ENCODE measurements at places on chromosomes 13 and 19.

GRCh38 chr19:12783291-12783848 is 7.9 kb upstream of the JUNB start:
- DNase-seq, result no peak

GRCh38 chr13:75505327-75505726 is 23.4 kb upstream of the TBC1D4 start:
- DNase-seq, result peak; percentile 99

GRCh38 chr13:111961236-111961635 is 105.7 kb upstream of the SOX1 start:
- no peak for DNase-seq

- DNase-seq, result no peak
These were observed 2278.0 kb upstream of the PCDH20 start for GRCh38 chr13:63693696-63694095.

- DNase-seq, result no peak
These were observed 158.7 kb downstream of the IRS2 start for GRCh38 chr13:109627649-109628048.

- no peak for DNase-seq
These were observed 75.4 kb upstream of the ZNF30 start for GRCh38 chr19:34851277-34851804.

GRCh38 chr13:33188093-33188882 is 97.3 kb downstream of the STARD13 start:
- DNase-seq, result no peak

DNA sequence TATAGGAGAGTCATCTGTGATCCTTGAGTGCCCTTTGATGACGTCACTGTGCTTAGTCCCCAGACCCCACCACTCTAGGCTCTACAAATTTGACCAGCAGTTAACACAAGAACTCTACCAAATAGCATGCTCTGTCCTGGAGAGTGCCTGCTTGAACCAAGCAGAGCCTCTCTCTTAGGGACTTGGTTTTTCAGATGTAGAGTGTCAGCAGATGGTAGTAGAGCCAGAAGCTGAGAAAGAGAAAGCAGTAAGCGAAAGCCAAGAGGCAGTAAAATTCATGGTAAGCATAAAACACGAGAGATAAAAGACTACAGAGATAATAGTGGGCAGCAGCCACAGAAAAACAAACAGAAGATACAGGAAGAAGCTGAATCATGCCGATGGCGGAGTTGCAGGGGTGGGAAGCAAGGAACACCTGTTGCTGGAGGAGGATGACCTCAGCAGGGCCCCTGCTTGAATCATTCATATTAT is 193.3 kb downstream of the SLC7A1 start:
- no peak for DNase-seq

DNA sequence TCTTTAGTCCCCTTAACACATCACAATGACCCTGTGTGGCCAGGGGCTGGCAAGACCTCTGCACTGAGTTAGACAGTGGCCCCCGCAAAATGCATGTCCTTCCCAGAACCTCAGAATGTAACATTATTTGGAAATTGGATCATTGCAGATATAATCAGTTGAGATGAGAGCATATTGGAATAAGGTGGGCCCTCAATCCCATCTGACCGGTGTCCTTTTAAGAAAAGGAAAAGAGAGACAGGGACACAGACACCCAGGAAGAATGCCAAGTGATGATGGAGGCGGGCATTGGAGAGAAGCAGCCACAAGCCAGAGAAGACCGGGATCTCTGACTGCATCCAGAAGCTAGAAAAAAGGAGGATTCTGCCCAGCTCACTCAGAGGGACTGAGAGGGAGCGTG is 1.8 kb downstream of the FAM187B start:
- DNase-seq, result no peak

GRCh38 chr19:45632468-45633196 is 6.6 kb downstream of the EML2 start:
- no peak for DNase-seq

DNA sequence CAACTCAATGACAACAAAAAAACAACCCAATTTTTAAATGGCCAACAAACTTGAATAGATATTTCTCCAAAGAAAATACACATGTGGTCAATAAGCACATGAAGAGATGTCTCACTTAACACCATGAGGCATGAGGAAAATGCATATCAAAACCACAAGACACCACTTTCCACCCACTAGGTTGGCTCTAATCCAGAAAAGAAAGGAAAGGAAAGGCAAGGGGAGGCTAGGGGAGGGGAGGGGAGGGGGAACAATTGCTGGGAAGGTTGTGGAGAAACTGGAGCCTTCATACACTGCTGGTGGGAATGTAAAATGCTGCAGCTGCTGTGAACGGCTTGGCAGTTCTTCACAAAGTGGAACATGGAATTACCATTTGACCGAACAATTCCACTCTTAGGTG is 854.3 kb downstream of the UQCRFS1 start:
- no peak for DNase-seq

- no peak for DNase-seq
These were observed 1075.0 kb downstream of the DIAPH3 start for GRCh38 chr13:59088716-59089115.

DNA sequence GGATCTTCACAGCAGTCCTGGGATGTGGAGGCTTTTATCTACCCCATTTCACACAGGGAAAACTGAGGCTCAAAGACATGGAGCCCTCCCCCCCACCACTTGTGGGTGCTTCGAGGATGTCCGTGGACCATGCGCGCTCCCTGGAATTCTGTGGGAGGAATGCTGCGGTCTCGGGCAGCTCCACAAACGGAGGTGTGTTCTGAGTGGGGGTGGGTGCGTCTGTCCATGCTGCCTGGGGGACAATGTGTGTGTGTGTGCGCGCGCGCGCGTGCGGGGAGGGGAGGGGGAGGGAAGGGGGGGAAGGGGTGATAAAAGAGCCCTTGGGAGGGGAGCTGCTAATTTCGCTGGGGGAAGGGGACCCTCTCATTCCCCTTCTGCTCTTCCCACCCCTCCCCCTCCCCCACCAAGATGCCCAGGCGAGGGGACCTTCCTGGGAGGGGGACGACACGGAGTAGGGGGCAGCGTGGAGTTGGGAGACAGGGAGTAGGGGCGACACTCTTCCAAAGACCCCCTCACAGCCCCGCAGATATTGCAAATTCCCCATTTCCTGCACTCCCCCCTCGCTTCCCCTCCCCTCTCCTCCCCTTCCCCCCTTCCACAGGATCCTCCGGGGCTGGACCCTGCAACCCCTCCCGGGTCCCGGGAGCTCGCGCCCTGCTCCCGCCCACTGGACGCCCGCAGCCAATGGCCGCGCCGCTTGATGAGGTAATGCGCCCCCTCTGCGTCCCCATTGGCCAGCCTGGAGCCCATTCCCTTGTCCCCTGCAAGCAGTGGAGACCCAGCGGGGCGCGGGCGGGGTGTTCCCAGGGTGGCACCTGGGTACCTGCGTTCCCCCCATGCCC is 18.9 kb upstream of the ZNRF4 start:
- DNase-seq, result no peak

DNA sequence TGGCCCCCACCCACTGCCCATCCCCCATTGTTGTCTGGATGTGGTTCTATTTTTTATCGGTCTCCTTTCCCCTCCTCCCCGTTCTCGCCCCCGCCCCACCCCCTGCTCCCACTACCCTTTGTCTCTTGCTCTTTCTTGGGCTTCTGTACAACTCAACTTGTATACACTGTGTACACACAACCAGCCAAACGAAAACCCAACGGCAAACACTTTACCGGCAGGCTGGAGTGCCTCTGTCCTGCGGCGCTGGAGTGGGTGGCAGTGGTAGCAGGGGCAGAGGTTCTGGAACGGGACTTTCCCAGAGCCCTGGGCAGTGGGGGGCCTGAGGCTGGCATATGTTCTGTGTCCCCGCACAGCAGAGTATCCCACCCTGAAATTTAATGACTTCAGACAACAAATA is 13.7 kb downstream of the RRAS start:
- no peak for DNase-seq

DNA sequence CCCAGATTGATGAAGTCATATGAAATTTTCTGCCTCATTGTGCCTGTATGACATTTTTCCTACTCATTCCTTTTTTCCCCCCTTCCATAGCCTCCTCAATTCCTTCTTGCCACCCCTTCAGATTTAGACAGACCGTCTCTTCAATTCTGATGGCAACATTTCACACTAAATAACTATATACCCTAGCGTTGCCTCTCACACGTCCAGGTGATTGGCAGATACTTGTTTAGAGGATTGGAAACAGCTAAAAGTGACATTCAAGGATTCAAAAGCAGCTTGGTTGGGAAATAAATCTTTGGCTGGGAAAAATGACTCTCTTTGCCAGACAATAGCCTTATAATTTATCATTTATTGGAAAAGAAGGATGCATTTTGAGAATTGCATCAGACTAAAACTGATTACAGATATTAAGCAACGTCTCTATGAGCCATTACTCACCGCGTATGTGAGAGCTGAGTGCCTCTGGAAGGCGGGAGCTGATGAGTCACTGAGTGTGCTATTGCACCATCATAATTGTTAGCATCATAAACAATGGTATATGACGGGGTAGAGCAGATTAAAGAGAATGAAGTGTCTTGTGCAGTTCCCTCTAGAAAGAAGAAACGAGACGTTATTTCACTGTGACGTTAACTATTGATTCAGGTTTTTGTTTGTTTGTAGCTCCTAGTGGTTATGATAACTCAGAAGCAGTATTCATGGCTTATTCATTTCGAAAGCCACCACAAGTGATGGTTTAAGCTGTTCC is 61.1 kb upstream of the FAM216B start:
- DNase-seq, result no peak

DNA sequence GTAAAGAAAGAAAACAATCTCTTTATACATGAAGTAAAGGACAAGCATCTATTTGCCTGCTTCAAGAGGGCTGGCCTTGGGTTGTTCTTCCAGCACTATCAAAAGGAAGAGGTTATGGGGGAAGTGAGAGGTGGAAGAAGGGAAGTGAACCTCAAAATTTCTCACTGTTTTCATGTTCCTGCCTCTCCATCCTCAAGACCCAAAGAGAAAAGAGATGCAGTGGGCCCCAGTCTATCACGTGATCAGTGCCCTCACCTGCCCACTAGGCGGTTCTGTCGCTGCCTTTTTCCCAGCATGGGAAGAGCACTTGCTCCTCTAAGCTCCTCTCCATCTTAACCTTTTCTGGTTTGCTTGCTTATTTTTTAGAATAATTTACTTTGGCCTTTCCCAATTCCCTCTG is 6.2 kb upstream of the USP12 start:
- DNase-seq, result no peak

DNA sequence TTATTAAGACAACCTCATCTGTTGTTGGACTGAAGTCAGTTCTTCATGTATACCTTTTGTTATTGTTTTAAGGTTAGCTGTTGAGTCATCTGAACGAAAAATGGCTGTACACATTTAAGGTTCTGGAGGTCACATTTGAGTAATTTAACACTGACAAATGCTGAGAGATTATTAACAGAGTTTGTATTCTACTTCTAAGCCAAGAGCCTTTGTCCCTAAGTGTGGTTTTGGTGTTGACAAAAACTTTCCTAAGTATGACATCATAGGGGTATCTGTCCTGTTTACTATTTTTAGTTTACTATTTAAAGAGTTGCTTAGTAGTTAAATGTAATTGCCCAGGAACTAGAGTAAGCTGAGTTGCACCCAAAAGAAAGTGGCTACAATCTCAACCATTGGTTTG is 71.9 kb downstream of the CDK8 start:
- no peak for DNase-seq

DNA sequence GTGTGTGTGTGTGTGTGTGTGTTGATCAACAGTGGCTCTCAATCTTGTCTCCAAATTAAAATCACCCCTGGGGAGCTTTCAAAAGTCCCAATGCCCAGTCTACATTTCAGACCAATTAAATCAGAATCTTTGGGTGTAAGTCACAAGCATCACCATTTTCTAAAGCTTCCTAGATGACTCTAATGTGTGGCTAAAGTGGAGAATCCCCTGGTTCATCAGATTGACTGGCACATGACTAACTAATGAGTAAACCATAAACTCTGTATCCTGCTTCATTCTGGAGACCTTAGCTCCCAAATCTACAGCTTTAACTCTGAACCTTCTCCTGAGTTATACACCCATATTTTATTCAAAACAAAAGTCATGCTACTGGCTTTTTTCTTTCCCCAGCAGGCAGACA is 131.3 kb downstream of the SUCLA2 start:
- DNase-seq, result no peak

GRCh38 chr13:30997697-30998096 is 65.2 kb downstream of the TEX26 start:
- no peak for DNase-seq

DNA sequence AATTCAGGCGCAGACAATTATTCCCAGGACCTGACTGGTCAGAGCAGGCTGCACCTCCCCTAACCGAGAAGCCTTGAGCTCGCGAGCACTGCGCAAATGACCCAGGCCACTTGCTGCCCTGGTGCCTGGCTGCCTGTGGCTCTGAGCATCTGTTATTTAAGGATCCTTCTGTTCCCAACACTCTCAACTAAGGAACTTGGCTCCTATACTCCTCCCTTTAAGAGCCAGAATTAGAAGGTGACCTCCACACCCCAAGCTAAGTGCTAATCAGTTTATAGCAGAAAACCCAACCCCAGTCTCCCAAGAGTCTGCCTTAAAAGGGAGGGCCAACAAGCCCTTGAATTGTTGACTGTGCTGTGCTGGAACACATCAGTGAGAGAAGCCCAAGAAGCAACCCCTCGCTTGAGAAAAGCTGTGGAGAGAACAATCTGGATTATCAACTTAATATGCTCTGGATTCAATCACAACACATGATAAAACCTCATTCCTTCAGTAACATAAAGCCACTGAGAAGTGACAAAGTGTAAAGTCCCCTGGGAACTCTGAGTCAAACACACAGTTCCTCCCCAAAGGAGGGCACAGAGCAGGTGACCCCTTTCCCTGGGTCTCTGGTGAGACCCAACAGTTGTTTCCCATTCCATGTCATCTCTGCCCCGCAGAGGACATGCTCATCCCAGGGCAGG is 14.6 kb downstream of the AKAP8L start:
- DNase-seq, result no peak

GRCh38 chr19:41688098-41688497 is at the start of gene CEACAM7:
TSS of gene CEACAM7 (minus strand) at chr19:41688270. CDS start at chr19:41688165, 105 bp downstream.
- DNase-seq, result no peak

DNA sequence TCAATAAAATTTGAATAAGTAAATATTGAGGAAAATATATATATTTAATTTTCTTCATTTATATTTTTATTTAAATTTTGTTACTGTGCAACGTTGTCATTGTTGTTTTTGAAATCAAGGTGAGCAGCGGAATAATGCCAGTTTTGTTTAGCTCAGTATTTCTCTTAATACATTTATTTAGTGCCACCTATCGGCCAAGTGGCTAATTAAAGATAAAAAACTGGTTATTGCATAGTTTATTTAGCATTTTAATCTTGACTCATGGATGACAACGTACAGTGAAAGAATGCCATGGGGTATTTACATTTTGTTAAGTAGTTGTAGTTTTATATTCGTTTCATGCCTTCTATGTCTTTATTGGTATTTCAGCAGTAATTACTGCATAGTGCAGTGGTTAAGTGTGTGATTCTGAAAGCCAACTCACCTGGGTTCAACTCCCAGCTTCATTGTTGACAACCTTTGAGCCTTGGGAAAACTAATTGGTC is 265.9 kb downstream of the MYO16 start:
- DNase-seq, result no peak

- DNase-seq, result no peak
These were observed 283.0 kb upstream of the SGCG start for GRCh38 chr13:22897571-22898314.
